ENCODE measurements at places on chromosomes 16 and 17. TPM values are rescaled to one million over a fixed set of nuclear protein-coding genes. Genes with fewer than 3 reads are reported as not detected.

GRCh38 chr16:55435387-55435786 is 43.6 kb upstream of the MMP2 start:
- no peak for DNase-seq

GRCh38 chr17:31918701-31919128 is 17.2 kb upstream of the UTP6 start:
- DNase-seq = no peak

DNA sequence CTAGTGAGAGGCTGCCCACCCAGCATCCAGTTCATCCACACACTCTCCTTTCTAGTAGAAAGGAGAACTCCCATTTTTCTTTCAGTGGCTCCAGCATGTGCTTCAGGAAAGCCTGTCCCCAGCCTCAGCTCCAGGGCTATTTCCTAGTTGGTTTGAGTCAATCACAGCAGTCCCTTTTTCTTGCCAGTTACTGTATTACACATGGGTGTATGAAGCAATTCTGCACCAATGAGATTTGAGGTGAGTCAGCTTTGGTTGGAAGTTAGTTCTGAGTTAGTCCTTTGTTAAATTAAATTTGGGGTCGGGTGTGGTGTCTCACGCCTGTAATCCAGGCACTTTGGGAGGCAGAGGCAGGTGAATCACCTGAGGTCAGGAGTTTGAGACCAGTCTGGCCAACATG is 24.8 kb downstream of the RAD51D start:
- DNase-seq = peak; percentile 34

DNA sequence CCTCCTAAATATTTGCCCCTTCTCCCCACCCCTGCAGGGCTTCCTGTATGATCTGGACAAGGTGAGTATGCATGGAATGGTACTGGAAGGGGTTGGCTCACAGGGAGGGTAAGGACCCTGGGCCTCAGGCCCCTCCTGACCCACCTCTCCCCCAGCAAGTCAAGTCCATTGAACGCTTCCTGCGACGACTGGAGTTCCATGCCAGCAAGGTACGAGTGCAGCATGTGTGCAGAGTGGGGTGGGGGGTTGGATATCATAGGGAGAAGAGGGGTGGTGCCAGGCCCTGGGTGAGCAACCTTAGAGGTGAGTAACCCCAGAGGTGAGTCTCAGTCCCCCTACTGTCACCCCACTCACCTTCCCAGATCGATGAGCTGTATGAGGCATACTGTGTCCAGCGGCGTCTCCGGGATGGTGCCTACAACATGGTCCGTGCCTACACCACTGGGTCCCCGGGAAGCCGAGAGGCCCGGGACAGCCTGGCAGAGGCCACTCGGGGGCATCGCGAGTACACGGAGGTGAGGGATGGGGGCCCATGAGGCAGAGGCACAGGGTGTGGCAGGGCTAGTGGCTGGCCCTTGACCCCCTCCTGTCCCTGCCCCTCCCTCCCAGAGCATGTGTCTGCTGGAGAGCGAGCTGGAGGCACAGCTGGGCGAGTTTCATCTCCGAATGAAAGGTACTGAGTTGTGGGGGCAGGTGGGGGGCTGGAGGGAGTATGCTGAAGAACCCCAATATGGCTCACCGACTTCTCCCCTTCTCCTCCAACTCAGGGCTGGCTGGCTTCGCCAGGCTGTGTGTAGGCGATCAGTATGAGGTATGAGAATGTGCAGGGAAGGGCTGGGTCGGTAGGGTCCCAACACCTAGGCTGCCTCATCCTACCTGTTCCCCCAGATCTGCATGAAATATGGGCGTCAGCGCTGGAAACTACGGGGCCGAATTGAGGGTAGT is 11.3 kb downstream of the RIPOR1 start:
- DNase-seq = no peak

GRCh38 chr16:60771138-60771537 is 1265.1 kb downstream of the CDH8 start:
- DNase-seq = no peak

DNA sequence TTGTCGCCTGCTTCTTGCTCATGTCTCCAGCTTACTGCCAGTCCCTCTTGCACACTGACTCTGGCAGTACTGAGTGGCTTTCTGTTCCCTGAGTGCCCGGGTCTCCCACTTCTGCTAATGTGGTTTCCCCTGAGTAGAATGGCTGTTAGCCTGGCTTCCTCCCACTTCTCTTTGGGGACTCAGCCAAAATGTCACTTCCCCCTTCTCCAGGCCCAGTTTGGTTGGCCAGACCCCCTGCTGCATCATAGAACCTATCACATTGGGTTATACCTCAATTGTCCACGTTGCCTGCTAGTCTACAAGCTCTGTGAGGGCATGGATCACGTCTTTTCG is 304.4 kb downstream of the HS3ST3B1 start:
- DNase-seq = no peak

DNA sequence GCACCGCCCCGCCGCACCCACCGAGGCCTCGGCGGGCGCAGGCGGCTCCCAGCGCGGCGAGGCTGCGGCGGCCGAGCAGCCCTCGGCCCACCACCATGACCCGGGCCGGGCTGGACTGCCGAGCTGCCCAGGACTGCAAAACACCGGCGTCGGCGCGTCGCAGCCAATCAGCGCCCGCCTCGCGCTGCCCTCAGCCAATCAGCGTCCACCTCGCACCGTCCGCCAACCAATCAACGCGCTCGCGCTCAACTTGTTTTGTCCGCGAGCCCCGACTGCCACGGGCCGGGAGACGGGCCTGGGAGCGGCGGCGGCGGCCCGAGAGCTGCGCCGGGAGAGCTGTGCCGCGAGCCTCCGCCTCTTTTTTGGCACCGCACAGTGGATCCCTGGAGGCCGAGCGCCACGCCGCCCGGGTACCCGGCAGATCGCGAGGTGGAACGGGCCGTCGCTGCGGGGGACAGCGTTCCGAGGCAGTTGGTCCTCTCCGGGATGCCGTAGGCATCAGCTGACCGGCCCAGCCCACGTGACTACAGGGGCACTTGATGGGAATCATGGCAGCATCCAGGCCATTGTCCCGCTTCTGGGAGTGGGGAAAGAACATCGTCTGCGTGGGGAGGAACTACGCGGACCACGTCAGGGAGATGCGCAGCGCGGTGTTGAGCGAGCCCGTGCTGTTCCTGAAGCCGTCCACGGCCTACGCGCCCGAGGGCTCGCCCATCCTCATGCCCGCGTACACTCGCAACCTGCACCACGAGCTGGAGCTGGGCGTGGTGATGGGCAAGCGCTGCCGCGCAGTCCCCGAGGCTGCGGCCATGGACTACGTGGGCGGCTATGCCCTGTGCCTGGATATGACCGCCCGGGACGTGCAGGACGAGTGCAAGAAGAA is at the start of the genes FAHD1 and HAGH:
TSS of gene FAHD1 (plus strand) at position 516 of the 883 bp plus-strand sequence. CDS start at position 549, 33 bp downstream.
TSS of gene HAGH (minus strand) at position 135 of the 883 bp plus-strand sequence. CDS start at position 97, 38 bp downstream.
- DNase-seq = peak; percentile 98

DNA sequence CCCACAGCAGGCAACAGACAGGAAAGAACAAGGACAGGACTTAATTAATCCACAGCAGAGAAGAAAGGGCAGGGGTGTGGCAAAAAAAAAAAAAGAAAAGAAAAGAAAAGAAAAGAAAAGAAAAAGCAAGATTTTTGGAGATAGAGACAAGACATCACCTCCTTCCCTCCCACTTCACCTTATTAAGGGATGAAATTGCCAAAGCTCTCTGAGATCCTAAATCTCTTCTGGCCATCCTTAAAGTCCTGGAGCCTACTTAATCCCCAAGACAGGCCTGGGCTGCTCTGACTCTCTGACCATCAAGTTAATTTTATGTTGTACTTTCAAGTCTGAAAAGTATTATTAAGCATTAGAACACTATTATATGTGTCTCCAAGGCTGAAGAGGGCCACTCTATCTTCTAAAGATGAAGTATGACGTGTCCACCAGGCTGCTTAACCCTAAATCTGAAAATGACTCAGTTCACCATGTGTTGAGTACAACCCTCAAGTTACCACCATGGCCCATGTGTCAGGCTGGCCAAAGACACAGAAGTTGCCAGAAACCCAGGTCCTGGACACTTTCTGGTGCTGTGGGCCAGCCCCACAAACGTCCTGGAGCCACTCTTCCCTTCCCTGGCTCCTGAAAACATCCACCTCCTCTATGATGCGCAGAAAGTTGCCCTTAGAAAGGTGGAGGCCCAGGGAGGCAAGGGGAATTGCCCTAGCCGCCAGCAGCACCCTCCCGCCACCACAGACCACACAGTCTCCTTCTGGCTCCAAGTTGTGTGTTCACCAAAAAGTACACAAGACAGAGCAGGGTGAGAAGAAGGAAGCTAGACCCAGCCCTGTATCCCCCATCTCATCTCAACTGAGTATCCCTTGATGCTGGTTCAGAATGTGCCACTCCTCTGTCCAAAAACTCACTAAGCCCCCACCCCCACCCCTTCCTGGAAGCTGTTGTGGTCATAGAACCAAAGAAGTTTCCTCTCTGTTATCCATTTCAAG is 2.7 kb downstream of the SOCS1 start:
- DNase-seq = no peak

DNA sequence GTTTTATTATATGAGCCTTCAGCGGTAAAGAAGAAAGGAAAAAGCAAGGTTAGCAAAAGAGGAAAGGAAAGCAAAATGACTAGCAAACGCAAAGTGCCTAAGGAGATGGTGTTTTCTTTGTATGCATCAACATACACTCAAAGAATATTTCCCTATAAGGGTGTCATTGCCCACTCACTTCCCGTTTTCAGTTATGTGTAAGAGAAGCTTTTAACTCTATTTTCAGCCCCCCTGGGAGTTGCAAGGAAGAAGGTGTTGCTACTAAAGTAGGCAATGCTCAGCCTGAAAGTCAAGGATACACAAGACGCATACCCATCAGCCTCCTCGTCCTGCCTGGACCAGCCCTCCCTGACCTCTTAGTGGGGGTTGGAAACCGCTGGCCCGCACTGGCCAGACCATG is 267.7 kb upstream of the ZFHX3 start:
- no peak for DNase-seq

DNA sequence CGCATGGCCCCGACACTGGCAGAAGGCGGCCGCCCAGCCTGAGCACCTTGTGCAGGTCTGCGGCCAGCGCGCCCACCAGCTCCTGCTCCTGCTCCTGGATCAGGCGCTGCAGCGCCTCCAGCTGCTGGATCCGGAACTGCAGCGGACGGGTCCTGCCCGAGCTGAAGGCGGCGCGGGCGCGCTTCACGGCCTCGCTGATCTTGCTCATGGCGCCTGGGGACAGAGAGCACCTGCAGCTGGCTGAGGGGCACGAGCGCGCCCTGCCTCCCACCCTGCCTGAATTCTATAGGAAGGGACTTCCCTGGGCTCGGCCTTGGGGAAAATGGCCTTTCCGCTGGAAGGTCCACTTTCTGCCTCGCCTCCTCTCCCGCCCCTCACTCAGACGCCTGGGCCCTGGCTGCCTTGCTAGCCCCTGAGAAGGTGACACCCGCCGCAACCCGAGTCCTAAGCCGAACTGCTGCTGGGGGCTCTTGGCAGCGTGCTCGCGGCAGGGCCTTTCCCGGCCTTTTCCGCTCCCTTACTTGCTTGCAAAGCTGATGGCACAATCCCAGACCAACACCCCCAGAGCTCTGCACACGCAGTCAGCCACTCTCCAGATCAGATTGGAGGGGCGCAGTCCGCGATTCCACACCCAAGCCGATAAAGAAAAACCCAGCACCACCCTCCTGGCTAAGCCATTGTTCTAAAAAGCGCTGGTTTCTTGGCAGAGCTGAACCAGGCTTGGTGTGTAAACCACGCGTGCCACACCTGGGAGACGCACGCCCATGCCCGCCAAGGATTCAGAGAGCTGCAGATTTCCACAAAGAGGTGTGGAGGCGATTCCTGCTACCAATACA is 3.0 kb downstream of the ALDH3A1 start:
- peak; percentile 91 for DNase-seq

DNA sequence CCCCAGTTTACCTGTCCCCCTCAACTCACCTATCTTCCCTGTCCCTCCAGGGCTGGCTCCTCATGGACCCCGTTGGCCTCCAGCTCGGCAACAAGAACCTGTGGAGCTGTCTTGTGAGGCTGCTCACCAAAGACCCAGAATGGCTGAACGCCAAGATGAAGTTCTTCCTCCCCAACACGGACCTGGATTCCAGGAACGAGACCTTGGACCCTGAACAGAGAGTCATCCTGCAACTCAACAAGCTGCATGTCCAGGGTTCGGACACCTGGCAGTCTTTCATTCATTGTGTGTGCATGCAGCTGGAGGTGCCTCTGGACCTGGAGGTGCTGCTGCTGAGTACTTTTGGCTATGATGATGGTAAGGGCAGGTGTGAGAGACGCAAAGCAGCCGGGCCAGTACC is 31.3 kb downstream of the NLRC5 start:
- no peak for DNase-seq

DNA sequence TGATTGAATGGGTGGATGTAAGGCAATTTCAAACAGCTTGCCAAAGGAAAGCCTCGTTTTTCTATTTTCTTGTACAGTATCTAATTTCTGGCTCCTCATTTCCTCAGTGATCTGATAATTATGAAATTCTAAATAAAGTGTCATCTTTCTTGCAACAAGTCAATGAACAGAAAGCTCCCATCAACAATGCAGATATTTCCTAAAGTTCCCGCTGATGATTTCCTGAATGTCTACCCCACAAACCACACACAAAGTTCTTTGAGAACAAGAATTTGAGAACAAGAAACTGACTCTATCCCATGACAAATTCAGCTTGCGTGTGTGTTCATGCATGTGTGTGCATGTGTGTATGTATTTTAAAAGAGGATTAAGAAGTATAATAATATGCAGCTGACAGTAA is 35.2 kb downstream of the SKAP1 start:
- no peak for DNase-seq

GRCh38 chr17:69879576-69879975 is 195.4 kb upstream of the KCNJ16 start:
- DNase-seq = no peak

DNA sequence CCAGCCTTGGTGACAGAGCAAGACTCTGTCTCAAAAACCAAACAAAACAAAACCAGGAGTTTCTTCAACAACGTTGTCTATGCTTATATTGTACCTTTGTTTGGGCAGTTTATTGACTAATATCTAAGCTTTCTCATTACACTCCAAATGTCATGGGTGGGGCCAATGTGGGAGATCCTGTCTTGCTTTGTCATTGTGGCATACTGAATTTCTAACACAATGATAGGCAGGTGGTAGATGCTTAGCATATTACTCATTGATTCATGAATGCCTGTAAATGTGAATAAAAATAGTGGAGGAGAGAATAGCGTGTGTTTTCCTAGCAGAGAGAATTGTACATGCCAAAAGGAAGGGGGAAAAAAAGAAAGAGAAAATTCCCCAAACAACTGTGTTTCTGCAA is 802.5 kb upstream of the EEF2KMT start:
- DNase-seq = no peak

- no peak for DNase-seq
Measured at GRCh38 chr16:65126845-65127624, 5.2 kb upstream of the CDH11 start.

Gene LPO
- total RNA-seq = not detected

Gene CDH5
- 713 TPM for total RNA-seq

Gene KIF19
- 6.4 TPM for total RNA-seq

Gene SLC38A8
- total RNA-seq = not detected

Data from dermis blood vessel endothelial cell (primary cell).